Vagina (tissue), 2 donors: ENCODE measurements at places on chromosomes 16 and 17.

DNA sequence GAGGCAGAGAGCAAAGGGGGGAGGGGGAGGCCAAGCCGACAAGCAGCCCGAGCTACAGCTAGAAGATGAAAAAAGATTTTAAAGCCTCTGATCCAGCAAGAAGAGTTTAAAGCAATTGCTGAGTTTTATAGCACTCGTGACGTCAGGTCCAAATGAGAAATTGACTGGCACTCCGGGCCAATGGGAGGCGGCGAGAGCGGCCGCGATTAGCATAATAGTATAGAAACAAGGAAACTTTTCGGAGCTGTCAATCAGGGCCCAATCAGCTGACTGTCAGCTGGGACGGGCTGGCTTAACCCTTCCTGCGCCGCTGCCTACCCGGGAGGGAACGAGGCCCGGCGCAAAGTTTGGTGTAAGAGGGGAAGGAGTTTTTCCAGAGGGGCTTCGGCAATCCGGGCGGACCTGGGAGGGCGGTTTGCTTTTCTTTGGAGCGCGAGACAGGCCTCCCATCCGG is at the start of gene MAF:
Gene MAF, minus strand, starts transcription at position 100 of the 454 bp plus-strand sequence. CDS start 835 bp downstream, outside the sequence.
- DNase-seq = no peak

GRCh38 chr17:21275579-21276263 is 8.8 kb upstream of the MAP2K3 start:
- DNase-seq = peak; percentile 93

DNA sequence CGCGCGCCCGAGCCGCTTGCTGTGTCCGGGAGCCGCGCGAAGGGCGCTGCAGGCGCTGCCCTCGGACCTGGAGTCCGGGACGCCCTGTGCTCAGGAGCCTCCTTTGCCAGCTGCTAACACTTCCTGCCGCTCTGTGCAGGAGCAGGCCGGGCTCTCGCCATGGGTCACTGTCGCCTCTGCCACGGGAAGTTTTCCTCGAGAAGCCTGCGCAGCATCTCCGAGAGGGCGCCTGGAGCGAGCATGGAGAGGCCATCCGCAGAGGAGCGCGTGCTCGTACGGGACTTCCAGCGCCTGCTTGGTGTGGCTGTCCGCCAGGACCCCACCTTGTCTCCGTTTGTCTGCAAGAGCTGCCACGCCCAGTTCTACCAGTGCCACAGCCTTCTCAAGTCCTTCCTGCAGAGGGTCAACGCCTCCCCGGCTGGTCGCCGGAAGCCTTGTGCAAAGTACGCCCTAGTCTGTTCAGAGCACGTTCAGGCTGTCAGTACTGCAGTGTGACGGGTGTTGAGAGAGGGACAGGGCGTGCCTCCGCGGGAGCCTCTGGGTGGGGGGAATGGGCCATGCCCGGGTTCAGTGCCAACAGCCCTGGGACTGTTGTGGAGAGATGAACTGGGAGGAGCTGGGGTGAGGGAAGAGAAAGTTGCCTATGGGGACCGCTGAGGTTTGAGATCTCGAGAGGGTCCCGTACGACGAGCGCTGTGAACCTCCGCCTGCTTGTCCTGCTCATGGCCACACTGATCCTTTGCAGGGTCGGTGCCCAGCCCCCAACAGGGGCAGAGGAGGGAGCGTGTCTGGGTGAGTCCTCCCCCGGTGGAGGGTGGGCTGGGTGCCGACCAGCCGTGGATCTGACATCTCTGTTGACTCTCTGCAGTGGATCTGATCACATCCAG is 1.3 kb downstream of the ZNF276 start:
- DNase-seq = no peak

- DNase-seq = no peak
These were observed 17.7 kb downstream of the ATP6V0A1 start for GRCh38 chr17:42476411-42476810.

DNA sequence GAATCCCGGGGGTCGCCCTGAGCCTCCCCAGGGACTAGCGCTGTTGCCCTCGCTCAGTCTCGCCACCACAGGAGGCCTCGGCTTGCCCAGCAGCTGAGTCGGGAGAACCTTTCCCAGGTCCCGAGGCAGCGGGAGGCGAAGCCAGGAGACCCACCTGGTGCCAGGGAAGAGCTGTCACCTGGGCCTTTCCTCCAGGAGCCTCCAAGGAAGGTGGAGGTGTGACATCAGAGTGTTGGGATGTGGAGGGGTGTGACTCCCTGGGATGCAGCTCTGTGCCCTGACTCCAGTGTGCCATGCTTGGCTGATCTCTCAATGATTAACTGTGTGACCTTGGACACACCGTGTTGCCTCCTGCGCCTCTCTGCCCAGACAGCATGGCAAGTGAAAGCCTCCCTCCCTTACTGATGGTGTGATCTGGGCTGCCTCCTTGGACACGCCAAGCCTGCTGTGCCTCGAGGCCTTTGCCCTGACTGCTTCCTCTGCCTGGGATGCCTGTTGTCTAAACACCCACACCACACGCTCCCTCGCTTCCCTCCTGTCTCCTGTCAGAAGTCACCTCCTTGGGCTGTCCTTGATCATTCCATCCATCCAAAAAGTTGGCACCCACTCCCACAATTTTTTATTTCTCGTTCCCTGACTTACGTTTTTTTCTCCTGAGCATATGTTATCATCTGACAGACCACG is 88.0 kb downstream of the CMIP start:
- no peak for DNase-seq

- no peak for DNase-seq
These were observed 43.4 kb downstream of the SOX9 start for GRCh38 chr17:72164158-72164739.

DNA sequence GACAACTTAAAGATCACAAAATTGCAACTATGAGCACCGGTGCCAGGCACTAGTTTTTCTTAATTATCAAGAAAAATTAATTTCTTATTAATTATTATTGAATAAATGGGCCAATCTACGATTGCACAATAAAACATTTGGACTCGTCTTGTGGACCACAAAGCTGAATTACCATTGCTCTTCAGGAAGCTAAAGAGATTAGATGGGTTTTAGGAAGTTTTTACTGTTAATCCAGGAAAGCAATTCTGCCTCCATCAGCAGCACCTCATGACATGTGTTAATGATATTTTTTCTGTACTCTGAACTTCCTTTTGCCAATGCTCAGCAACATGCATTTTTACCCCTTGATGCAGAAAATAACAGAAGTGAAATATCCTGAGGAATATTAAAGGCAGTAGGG is 37.9 kb downstream of the HS3ST3A1 start:
- DNase-seq = no peak

GRCh38 chr16:62652441-62653120 is 616.3 kb upstream of the CDH8 start:
- no peak for DNase-seq

DNA sequence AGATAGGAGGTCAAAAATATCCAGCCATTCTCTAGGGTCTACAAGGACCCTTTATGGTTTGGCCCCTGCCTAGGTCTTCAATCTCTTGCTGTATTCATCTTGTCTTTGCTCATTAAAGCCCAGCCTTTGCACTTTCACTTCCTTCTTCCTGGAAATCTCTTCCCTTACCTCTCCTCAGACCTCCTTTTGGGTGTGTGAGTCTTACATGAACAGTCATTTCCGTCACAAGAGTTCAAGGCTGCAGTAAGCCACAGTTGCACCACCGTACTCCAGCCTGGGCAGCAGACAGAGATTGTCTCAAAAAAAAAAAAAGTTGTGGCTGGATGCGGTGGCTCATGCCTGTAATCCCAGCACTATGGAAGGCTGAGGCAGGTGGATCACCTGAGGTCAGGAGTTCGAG is 6.0 kb upstream of the ATP1B2 start:
- no peak for DNase-seq

- no peak for DNase-seq
These were observed 22.8 kb downstream of the CRISPLD2 start for GRCh38 chr16:84842516-84843148.

DNA sequence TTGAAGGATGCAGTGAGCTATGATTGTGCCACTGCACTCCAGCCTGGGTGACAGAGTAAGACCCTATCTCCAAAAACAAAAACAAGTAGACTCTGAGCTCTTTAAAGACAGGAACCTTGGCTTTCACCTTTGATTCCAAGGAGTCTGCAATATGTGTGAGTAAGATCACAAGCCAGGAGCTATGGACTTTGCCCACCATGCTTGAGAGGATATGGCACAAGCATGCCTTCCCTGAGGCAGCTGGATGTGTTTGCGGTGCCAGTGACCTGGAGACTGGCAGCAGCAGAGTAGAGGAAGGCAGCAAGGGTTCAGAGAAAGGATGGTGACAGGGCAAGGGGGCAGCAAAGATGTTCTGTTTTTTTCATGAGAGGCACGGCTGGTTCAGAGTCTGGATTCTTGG is 14.5 kb upstream of the PRKCA start:
- DNase-seq = no peak

DNA sequence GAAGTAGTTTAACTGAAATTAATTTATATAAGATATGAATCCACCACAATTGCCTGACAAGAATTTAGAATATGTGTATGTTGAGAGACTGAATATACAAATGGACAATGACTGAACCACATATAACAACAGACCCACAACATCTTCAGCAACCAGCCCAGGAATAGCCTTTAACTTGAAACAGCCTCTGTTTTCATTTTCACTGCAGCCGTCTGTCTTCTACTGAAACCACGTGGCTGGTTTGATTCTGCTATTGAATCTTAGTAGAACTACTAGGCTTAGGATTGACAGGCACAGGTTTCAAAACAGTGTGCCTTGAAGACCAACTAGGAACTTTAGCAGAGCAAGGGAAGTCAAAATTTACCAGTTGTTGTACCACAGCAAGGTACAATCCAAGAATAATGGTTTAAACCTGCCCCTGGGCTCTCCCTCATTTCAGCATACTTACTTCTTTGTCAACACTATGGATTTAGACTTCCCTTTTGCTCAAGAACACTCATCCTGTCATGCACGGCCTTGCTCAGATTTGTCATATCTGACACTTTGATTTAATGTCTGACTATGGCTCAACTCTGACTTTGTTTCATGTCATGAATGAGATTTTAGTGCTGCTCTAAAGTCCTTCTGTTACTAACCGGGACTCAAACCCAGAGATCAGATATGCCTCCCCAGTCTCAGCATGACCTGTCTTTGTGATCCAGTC is 355.0 kb downstream of the KIF2B start:
- no peak for DNase-seq

DNA sequence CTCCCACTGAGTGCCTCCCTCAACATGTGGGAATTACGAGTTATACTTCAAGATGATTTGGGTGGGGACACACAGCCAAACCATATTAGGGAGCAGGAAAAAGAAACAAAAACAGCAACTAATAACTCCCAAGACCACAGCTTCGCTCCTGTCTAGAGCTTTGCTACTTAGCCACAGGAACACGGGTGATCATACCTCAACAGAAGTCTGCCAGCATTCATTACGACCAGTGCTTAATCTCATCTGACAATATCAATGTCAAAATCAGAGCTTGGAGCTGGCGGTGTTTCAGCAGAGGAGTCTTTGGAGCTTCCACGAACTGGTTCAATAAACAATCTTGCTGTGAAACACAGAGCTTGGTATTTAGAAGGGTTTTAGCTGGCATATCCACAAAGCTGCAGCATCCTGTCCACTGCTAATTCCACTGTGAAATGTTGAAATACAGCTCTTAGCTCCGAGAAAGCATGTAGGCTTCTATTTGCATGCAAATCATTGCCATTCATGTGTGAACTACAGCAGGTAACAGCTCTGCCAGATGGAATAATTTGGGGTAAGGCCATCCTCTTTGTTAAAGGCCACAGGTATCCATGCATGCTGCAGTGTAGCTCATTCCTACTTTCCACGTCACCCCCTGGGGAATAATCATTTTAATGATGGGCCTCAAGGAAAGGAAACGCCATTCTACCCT is 128.4 kb upstream of the GOT2 start:
- no peak for DNase-seq

DNA sequence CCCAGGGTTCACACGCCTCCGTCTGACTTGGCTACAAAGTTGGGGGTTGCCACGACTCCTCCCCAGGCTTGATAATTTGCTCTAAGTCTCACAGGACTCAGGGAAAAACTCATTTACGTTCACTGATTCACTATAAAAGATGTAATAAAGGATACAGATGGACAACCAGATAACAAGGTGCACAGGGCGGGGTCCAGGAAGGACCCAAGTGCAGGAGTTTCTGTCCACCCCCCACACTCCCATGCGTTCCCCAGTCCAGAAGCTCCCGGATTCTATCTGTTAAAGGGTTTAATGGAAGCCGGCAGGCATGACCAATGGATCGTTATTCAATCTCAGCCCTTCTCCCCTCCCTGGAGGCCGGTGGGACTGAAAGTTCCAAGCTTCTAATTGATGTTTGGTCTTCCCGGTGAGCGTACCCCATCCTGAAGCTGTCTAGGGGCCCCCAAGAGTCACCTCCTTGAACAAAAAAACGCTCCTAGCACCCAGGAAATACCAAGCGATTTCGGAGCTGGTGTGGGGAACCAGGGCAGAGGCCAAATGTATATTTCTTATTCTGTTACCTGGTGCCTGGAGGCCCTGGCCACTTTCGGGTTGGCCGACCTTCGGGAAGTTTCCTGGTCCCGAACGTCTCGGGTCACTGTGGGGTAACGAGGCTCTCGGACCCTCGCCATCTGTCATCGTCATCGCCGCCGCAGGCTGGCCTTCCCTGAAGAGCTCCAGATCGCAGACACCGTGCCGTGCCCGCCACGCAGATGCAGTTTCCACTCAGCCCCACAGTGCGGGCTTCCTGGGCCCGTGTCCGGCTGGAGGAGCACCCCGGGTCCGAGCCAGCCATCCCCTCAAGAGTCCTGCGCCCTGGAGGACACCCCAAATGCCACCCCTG is 13.5 kb upstream of the METRNL start:
- DNase-seq = no peak

- DNase-seq = no peak
These were observed 3.2 kb upstream of the UBE2G1 start for GRCh38 chr17:4369557-4370230.

- no peak for DNase-seq
These were observed 47.8 kb downstream of the MARCHF10 start for GRCh38 chr17:62760059-62760944.
